PC-9 (cell line): ENCODE measurements at places on chromosomes 2 and 18.
A peak's percentile ranks its signal among the peaks of the same experiment; 100 is the strongest.

- no peak for DNase-seq
These were observed 45.5 kb downstream of the CYP27C1 start for GRCh38 chr2:127174640-127175039.

- no peak for DNase-seq
These were observed 36.5 kb downstream of the ANO7 start for GRCh38 chr2:241224851-241225438.

GRCh38 chr2:104741860-104742259, 112.1 kb upstream of the POU3F3 start:
- no peak for DNase-seq

GRCh38 chr2:190446193-190446592, 38.0 kb downstream of the MFSD6 start:
- no peak for DNase-seq

DNA sequence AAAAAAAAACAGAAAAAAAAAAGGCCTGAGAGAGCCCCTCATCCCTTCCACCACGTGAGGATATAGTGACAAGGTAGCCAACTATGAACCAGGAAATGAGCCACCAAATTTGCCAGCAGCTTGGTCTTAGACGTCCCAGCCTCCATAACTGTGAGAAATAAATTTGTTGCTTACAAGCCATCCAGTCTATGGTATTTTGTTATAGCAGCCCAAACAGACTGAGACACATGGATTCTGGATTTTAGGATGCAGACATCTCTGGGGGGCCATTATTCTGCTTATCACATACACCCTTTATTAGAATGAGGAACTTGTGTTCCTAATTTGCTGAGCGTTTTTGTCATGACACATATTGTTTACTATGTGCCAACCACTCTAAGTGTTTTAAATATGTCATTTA, 5.4 kb upstream of the YIPF4 start:
- no peak for DNase-seq

GRCh38 chr18:72675394-72675793, 131.3 kb upstream of the CBLN2 start:
- DNase-seq: peak; percentile 47

DNA sequence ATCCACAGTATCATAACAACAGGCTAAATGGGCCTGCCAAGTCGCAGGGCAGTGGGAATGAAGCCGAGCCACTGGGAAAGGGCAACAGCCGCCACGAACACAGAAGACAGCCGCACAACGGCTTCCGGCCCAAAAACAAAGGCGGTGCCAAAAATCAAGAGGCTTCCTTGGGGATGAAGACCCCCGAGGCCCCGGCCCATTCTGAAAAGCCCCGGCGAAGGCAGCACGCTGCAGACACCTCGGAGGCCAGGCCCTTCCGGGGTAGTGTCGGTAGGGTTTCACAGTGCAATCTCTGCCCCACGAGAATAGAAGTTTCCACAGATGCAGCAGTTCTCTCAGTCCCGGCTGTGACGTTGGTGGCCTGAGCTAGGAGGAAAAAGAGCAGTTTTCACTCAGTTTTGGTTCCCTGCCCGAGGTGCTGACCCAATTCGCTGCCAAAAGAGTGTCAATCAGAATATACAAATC, 32.2 kb downstream of the KCTD18 start:
- no peak for DNase-seq

DNA sequence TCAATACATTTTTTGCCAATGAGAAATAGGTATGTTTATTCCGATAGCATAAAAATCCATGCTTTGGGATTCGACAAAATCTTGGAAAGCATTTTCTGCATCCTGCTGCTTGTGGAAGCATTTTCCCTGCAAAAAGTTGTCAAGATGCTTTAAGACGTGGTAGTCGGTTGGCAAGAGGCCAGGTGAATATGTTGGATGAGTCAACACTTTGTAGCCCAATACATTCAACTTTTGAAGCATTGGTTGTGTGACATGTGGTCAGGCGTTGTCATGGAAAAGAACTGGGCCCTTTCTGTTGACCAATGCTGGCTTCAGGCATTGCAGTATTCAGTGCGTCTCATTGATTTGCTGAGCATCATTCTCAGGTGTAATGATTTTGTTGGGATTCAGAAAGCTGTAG, 764.5 kb downstream of the TRIB2 start:
- DNase-seq: no peak

GRCh38 chr2:241314226-241315092, 1.0 kb downstream of the HDLBP start:
- no peak for DNase-seq

GRCh38 chr2:143294068-143294467, 164.8 kb downstream of the ARHGAP15 start:
- no peak for DNase-seq

GRCh38 chr2:120635146-120635545, 100.5 kb upstream of the GLI2 start:
- no peak for DNase-seq

- DNase-seq: no peak
These were observed 94.7 kb downstream of the DOCK10 start for GRCh38 chr2:224947566-224947965.

GRCh38 chr2:105936954-105937353, 192.2 kb downstream of the NCK2 start:
- no peak for DNase-seq

- DNase-seq: no peak
These were observed 464.6 kb downstream of the MTX2 start for GRCh38 chr2:176733698-176734430.
